Glomerular endothelial cell (primary cell): ENCODE measurements at places on chromosomes 4 and X. TPM values are rescaled to one million over a fixed set of nuclear protein-coding genes. Genes with fewer than 3 reads are reported as not detected.
A peak's percentile ranks its signal among the peaks of the same experiment; 100 is the strongest.

DNA sequence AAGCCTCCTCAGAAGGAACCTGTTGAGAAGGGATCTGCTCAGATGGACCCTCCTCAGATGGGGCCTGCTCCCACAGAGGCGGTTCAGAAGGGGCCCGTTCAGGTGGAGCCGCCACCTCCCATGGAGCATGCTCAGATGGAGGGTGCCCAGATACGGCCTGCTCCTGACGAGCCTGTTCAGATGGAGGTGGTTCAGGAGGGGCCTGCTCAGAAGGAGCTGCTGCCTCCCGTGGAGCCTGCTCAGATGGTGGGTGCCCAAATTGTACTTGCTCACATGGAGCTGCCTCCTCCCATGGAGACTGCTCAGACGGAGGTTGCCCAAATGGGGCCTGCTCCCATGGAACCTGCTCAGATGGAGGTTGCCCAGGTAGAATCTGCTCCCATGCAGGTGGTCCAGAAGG is 22.9 kb downstream of the REST start:
- no peak for DNase-seq

The HTN1 gene
- not detected in 2 replicates for total RNA-seq

The FRMPD4 gene
- not detected in 2 replicates for total RNA-seq

The SUPT20HL1 gene
- not detected in 2 replicates for total RNA-seq

GRCh38 chr4:153704522-153704921 is 20.4 kb downstream of the TLR2 start:
- DNase-seq: no peak

DNA sequence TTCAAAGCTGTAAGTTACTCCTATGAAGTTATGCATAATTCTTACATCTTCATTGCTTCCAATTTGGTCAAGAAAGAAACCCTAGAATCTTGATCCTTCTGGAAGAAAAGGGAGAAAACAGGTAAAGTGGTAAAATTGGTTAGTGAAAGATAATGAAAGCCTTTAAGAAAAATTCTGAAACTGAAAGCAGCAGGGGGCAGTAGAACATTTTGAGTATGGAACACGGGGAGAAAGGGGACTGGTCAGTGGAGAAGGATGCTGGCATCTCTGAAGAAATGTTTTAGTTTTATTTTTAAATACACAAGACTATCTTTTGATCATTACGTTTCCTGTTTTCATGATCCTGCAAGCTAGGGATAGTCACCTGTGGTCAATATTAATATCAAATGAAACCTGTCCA is 54.3 kb downstream of the SLIT2 start:
- DNase-seq: no peak

The RAB41 gene
- total RNA-seq: not detected in 2 replicates

GRCh38 chrX:122504026-122504425 is 680.1 kb upstream of the GRIA3 start:
- DNase-seq: no peak

GRCh38 chr4:62222121-62222520 is 1022.0 kb downstream of the ADGRL3 start:
- no peak for DNase-seq

DNA sequence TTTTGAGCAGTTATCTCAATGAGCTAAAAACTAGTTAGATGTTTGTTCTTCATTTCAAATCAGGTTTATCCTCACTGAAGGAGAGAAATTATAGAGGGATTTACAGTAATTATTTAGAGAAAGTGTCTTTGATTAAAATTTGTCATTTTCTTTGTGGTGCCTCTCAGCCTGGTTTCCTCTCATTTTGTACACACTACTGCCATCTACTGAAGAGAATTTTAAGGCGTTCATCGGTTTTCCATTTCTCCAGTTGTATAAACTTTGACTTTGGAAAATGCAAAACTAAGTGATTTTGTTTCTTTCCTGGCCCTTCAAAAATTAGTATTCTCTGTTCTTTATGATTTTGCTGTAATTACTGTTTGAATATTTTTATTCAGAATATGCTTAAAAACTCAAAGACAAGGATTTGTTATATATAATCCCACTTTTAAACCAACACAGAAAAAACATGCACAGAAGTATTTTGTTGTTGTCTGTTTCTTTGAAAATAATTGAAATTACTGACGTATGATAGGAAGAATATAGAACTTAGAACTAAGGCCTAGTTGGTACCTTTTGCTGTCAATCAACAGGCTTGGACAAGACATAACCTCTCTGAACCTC is 34.4 kb upstream of the ANXA3 start:
- DNase-seq: no peak

DNA sequence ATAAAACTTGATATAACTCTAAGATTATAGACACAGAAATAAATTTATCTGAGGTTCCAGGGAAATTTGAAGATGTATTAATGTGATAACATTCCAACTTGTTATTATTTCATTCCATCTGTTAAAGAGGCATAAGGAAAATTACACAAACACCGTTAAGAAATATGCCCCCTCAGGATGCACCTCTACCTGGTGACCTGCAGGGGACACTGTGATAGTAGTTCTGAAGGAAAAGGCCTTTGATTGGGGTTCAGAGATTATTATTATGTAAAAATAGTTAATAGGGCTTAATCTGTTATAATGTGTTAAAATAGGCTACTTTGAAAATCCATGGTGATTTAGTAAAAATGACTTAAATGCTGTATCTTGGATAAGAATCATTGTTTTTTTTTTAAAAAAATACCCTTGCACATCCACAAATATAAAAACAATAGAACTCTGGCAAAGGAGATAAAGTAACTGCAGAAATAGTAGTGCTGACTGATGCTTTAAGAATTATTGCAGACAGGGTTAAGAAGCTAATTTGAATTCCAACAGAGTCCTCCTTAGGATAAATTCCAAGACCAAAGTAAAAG is 6.1 kb upstream of the ABRAXAS1 start:
- DNase-seq: peak; percentile 31

- DNase-seq: no peak
Measured at GRCh38 chr4:44256414-44256813, 192.2 kb downstream of the KCTD8 start.

The RNF150 gene
- 0.53 and 0.93 TPM in 2 replicates for total RNA-seq

DNA sequence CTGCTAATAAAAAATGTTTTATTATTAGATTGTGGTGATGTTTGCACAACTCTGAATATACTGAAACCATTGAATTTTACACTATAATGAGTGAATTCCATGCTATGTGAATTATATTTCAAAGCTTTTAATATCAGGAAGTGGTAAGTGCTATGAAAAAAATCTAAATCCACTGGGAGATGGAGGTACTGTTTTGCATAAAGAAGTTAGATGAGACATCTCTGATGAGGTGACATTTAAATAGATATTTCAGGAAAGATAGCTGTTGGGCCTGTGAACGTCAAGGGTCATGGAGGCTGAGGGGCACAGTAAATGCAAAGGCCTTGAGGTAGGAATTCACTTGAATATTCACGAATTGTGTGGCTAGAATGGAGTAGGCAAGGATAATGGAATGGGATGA is 12.3 kb downstream of the DCUN1D4 start:
- no peak for DNase-seq

The FGFBP2 gene
- not detected in 2 replicates for total RNA-seq

- no peak for DNase-seq
Measured at GRCh38 chr4:25504932-25505636, 128.0 kb downstream of the ANAPC4 start.

The SASH3 gene
- total RNA-seq: not detected in 2 replicates

The POU4F2 gene
- total RNA-seq: not detected in 2 replicates

The ODAPH gene
- total RNA-seq: 1.0 TPM in 1 of 2 replicates, not detected in the other

- no peak for DNase-seq
Measured at GRCh38 chrX:154727871-154728270, 23.0 kb downstream of the GAB3 start.

GRCh38 chr4:175998782-175999181 is 66.9 kb upstream of the WDR17 start:
- DNase-seq: no peak

DNA sequence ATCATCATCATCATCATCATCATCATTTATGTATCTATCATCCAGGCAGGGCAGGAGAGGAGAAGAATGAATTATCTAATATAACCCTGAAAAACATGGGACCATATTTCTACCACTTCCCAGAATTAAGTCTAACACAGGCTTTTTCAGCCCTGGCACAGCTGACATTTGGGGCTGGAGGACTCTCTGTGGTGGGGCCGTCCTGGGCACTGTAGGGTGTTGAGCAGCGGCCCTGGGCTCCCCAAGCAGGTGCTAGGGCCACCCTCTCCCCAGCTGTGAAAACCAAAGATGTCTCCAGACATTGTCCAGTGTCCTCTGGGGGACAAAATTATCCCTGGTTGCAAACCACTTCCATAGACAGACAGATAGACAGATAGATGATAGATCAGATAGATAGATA is 288.4 kb downstream of the CRLF2 start:
- no peak for DNase-seq

GRCh38 chrX:134388161-134389109 is 71.5 kb upstream of the HPRT1 start:
- no peak for DNase-seq

- DNase-seq: no peak
Measured at GRCh38 chrX:121641560-121641959, 594.1 kb downstream of the GLUD2 start.

The UBE2K gene
- total RNA-seq: 24.7 and 37.2 TPM in 2 replicates

The HAUS3 gene
- 7.4 and 16.7 TPM in 2 replicates for total RNA-seq
